Activated CD4-positive, alpha-beta T cell treated with anti-CD3 and anti-CD28 coated beads, Interleukin-2, amount 10 ng/mL, durations not matched to agents 7 days and 5 days (primary cell): ENCODE measurements at places on chromosomes 4 and X.
A peak's percentile ranks its signal among the peaks of the same experiment; 100 is the strongest.

GRCh38 chr4:53444954-53445353 is 67.5 kb downstream of the FIP1L1 start:
- no peaks in the 10 kb centered on the region for H3K4me1 ChIP-seq
- no peak for DNase-seq
- no peak overlapping the region for H3K4me3 ChIP-seq

GRCh38 chrX:15511563-15511962 is 11.0 kb downstream of the BMX start:
- no peak overlapping the region for H3K4me3 ChIP-seq
- H3K36me3 ChIP-seq, result no peaks in the 10 kb centered on the region
- no peak for DNase-seq

DNA sequence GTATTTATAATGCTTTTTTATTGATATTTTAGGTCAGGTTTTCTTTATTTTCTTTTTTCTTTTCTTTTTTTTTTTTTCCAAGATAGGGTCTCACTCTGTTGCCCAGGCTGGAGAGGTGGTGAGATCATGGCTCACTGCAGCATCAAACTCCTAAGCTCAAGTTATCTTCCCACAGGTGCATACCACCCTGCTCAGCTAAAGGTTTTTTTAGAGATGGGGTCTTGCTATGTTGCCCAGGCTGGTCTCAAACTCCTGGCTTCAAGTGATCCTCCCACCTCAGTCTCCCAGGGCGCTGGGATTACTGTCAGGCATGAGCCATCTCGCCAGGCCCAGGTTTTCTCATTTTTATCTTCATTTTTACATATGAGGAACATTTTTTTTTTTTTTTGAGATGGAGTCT is 3.3 kb downstream of the WDR44 start:
- DNase-seq, result no peak
- no peaks in the 10 kb centered on the region for H3K27me3 ChIP-seq
- peaks cover 7% of the 10 kb centered on the region for H3K36me3 ChIP-seq
- H3K4me3 ChIP-seq, result peak overlapping the region; percentile 94

GRCh38 chrX:9581771-9582385 is 117.0 kb downstream of the TBL1X start:
- DNase-seq, result no peak
- H3K27ac ChIP-seq, result no peak overlapping the region
- peaks cover 10% of the 10 kb centered on the region for H3K4me1 ChIP-seq
- H3K36me3 ChIP-seq, result no peaks in the 10 kb centered on the region
- no peak overlapping the region for H3K4me3 ChIP-seq

- no peaks in the 10 kb centered on the region for H3K36me3 ChIP-seq
- H3K4me1 ChIP-seq, result peaks cover 27% of the 10 kb centered on the region
- no peak for DNase-seq
- H3K27ac ChIP-seq, result peak overlapping the region; percentile 85
- peaks cover 7% of the 10 kb centered on the region for H3K27me3 ChIP-seq
Observed at GRCh38 chr4:81471298-81471587, 464 bp downstream of the RASGEF1B start.

DNA sequence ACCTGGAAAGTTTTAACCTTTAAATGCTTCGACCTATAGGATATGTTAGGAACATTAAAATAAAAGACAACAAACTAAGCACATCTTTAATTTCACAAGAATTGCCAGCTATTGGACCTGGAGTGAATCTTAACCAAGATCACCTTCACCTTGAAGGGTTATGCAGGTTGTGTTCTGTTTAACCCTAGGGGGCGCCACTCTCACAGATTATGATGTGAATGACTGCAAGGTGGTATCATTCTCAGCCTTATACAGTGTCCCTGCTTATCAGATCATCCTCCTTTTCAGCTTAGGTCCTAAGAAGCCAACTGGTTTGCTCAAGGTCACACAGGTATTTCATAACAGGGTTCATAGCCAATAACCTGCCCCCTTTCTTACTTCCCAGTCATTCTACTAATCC is 23.5 kb downstream of the INTS6L start:
- H3K27ac ChIP-seq, result no peak overlapping the region
- peaks cover 15% of the 10 kb centered on the region for H3K36me3 ChIP-seq
- no peak overlapping the region for H3K4me3 ChIP-seq
- no peaks in the 10 kb centered on the region for H3K27me3 ChIP-seq

DNA sequence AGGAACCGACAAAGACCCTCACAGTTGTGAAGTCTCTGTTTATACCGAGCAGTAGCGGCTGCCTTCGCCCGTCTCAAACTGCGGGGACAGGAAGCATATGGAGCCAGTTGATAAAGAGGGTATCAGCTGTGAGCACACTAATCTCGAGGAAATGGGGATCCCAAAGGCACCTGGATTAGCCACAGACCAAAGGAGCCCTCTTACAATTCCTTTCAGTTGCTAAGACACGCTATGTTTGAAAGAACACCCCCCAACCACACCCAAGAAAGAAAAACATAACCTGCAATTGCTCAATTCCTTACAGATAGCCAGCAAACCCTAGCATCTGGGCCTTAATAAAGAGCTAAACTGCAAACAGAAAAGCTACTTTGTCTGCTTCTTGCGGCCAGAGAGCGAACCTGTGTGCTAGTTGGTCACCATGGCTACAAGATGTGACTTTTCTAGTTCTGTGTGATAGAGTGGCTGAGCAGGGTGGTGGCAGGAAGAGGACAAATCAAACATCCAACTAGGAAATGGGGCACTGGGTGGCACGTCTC is 23.3 kb upstream of the CHRNA9 start:
- H3K36me3 ChIP-seq, result no peaks in the 10 kb centered on the region
- DNase-seq, result peak; percentile 56
- no peaks in the 10 kb centered on the region for H3K27me3 ChIP-seq
- peak overlapping the region; percentile 34 for H3K27ac ChIP-seq
- H3K4me1 ChIP-seq, result peaks cover 77% of the 10 kb centered on the region

- H3K4me1 ChIP-seq, result peaks cover 3% of the 10 kb centered on the region
- H3K36me3 ChIP-seq, result peaks cover 2% of the 10 kb centered on the region
- no peak overlapping the region for H3K27ac ChIP-seq
Observed at GRCh38 chr4:2343476-2343875, 75.0 kb downstream of the ZFYVE28 start.

DNA sequence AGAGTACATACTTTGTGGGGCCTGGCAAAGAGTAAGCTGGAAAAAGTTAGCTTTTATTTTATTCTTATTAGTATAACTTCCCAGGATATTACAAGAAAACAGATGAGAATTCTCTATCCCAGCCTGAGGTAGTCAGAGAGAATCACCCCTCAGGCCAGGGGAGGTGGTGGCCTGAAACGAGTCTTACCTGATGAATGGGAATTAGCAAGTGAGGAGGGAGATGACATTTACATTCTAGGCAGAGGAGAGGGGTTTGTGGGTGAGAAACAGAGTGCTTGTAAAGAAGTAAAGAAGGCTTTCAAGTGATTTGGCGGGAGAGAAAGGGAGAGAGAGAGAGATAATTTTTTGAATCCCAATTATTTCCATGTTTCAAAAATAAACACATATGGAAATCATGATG is 39.3 kb upstream of the PDK3 start:
- H3K27ac ChIP-seq, result no peak overlapping the region
- no peaks in the 10 kb centered on the region for H3K27me3 ChIP-seq
- no peak overlapping the region for H3K4me3 ChIP-seq
- no peak for DNase-seq

DNA sequence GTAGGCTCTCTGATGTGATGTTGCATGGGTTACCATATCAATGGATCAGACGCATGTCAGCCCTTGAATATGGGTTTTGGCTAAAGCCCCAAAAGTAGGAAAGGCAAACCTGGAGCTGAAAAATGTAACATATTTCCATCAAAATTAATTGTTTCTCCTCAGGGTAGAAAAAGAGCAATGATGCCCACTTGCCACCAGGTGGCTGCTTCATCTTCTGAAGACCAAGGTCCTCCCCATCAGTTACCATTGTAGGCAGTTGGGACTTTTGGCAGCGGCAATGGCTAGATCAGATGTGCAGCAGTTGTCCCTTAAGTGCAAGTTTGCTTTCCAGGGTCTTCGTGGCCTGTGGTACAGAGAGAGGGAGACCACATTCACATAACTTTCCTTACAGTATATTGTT is 118.2 kb downstream of the NAF1 start:
- peak; percentile 14 for DNase-seq
- H3K4me1 ChIP-seq, result no peaks in the 10 kb centered on the region
- H3K36me3 ChIP-seq, result no peaks in the 10 kb centered on the region
- no peak overlapping the region for H3K27ac ChIP-seq

DNA sequence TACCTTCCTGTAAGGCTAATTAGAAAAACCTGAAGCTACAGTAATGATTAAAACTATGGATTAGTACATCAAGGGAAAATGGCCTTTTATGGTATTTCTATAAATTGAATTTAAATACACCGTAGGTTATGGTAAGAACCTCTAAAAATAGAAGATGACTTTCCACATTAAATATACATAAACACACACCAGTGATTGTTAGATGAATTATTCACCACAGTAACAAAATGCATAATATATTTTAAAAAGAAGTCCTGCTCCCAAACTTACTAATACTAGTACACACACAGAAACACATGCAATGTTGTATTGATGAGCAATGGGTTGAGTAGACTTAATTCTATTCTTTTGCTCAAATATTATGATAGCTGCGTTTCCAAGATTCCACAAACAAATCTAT is 277.9 kb upstream of the ANKRD50 start:
- no peaks in the 10 kb centered on the region for H3K4me1 ChIP-seq
- H3K27me3 ChIP-seq, result no peaks in the 10 kb centered on the region
- no peak overlapping the region for H3K27ac ChIP-seq
- DNase-seq, result no peak
- no peaks in the 10 kb centered on the region for H3K36me3 ChIP-seq

- no peak overlapping the region for H3K4me3 ChIP-seq
- H3K4me1 ChIP-seq, result no peaks in the 10 kb centered on the region
- no peak overlapping the region for H3K27ac ChIP-seq
- no peaks in the 10 kb centered on the region for H3K27me3 ChIP-seq
- no peak for DNase-seq
Observed at GRCh38 chrX:35858906-35859305, 60.6 kb upstream of the CFAP47 start.

GRCh38 chr4:149238097-149238496 is 577.5 kb downstream of the IQCM start:
- no peaks in the 10 kb centered on the region for H3K4me1 ChIP-seq
- no peaks in the 10 kb centered on the region for H3K27me3 ChIP-seq
- no peaks in the 10 kb centered on the region for H3K36me3 ChIP-seq

GRCh38 chr4:45036677-45037076 is 310.3 kb upstream of the GNPDA2 start:
- no peaks in the 10 kb centered on the region for H3K36me3 ChIP-seq
- H3K27me3 ChIP-seq, result no peaks in the 10 kb centered on the region
- no peak overlapping the region for H3K27ac ChIP-seq
- H3K4me3 ChIP-seq, result no peak overlapping the region

- no peaks in the 10 kb centered on the region for H3K4me1 ChIP-seq
- no peak overlapping the region for H3K27ac ChIP-seq
- no peaks in the 10 kb centered on the region for H3K36me3 ChIP-seq
- no peak for DNase-seq
- H3K27me3 ChIP-seq, result no peaks in the 10 kb centered on the region
Observed at GRCh38 chrX:84153538-84153937, 34.5 kb downstream of the RPS6KA6 start.

DNA sequence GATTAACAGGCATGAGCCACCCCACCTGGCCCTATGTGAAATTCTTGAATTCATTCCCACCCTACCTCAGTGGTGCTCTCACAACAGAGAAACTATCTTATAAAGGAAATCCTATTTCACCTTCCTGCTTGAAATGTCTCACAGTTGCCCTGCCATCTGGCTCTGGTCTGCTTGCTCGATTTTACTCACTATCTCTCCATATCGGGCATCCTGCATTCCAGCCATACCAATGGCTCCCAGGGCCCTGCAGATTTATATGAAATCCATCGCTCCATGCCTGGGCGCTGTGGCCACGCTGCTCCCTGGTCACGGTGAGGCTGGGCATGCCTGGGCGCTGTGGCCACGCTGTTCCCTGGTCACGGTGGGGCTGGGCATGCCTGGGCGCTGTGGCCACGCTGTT is 15.8 kb downstream of the SORBS2 start:
- no peak overlapping the region for H3K27ac ChIP-seq
- H3K4me3 ChIP-seq, result no peak overlapping the region
- no peaks in the 10 kb centered on the region for H3K27me3 ChIP-seq
- no peaks in the 10 kb centered on the region for H3K36me3 ChIP-seq
- no peak for DNase-seq

GRCh38 chr4:180189666-180190065 is 2053.5 kb upstream of the TENM3 start:
- no peaks in the 10 kb centered on the region for H3K27me3 ChIP-seq
- H3K36me3 ChIP-seq, result no peaks in the 10 kb centered on the region
- H3K4me3 ChIP-seq, result no peak overlapping the region
- H3K27ac ChIP-seq, result no peak overlapping the region

DNA sequence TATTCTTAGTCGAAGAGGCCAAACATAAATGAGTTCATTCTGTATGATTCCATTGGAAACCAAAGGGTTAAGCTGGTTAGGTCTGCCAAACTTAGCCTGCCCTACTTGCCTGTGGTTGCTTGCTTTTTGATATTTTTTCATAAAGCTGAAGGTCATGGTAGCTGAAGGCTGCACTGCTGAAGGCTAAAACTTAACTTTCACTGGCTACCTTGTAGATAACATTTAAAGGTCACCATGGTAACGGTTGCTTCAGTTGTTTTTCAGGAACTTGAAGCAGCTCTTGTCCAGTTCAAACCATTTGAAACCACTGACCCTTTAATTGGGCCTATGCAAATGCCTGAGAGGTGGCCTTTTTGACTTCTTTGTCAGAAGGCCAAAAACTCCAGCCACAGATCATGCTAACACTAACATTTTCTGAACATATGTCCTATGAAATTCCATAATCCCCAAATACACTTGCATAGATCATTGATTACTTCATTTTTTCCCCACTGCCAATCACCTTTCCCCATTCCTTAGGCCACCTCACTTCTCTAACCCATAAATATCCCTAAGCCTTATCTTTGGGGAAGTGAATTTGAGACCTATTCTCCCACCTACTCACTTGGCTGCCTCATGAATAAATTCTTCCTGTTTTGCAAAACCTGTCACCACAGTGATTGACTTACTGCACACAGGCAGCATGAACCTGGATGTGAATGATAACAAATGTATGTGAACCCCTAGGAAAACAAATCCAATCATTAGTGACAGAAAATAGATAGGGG is 10.7 kb upstream of the SMIM10L2A start:
- peaks cover 4% of the 10 kb centered on the region for H3K4me1 ChIP-seq
- no peak overlapping the region for H3K27ac ChIP-seq
- H3K4me3 ChIP-seq, result no peak overlapping the region
- no peak for DNase-seq

- DNase-seq, result no peak
- no peaks in the 10 kb centered on the region for H3K36me3 ChIP-seq
- no peak overlapping the region for H3K27ac ChIP-seq
- peaks cover 6% of the 10 kb centered on the region for H3K4me1 ChIP-seq
- H3K4me3 ChIP-seq, result no peak overlapping the region
Observed at GRCh38 chr4:89222170-89222569, 85.4 kb downstream of the GPRIN3 start.

DNA sequence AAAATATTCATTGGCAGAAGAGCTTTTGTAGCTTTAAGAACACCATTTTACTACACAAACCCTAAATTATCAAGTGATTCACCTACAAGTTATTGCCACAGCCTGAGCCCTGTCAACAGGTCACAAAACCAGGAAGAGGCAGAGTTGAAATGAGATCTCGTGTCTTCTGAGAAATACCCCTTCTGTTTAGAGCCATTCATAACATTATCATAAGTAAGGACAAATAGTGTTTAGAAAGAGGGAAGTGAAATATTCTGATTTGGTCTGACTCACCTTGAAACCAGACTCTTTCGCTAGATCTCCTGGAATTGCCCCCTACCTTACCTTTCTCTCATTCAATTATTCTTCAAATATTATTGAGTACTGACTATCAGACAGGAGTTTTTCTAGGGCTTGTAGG is 5.9 kb downstream of the ETDB start:
- H3K36me3 ChIP-seq, result no peaks in the 10 kb centered on the region
- H3K4me3 ChIP-seq, result no peak overlapping the region
- H3K27me3 ChIP-seq, result peaks cover 10% of the 10 kb centered on the region
- H3K4me1 ChIP-seq, result no peaks in the 10 kb centered on the region
- peak; percentile 13 for DNase-seq
